WTC11 (cell line): ENCODE measurements at places on chromosomes 3 and 15.
A peak's percentile ranks its signal among the peaks of the same experiment; 100 is the strongest.

GRCh38 chr3:197736010-197736490, 654 bp downstream of the RUBCN start:
- no peak for DNase-seq

DNA sequence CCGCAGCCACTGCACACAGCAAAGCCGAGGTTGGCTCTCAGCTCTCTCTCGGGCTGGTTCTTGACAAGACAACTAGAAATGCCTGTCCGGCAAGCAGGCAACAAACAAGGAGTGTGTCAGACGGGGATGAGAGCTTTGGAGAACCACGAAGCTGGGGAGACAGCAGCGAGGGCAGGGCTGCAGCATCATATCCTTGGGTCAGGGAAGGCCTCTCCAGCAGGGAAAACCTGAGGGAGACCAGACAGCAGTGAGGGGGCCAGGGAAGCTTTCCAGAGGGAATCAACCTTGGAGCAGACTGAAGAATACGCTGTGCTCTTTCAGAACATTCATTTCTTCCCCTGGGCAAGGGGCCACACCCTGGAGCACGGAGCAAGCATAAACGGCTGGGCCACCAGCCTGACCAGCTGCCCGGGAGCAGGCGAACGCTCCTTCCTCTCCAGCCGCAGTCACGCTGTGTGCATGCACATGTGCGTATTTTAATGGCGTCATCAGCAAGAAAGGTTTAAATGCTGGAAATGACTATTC, 58.7 kb downstream of the CHSY1 start:
- no peak for DNase-seq

DNA sequence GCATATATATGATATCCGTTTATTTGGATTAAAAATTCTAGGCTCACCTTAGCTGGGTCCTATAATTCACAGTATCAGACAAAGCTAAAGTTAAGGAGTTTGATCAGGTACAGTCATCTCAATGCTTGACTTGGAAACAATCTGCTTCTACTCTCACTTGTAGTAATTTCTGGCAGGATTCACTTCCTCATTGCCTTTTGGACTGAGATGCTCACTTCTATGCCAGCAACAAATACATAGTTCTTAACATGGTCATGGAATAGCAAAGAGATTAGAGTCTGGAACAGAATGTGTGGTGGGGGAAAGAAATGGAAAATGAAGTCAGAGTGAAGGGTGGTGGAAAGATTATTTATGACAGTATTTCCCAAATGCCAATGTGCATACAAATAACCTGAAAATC, 693.6 kb downstream of the CADM2 start:
- no peak for DNase-seq

- DNase-seq: peak; percentile 61
Observed at GRCh38 chr3:141392897-141393734, 24.8 kb downstream of the ZBTB38 start.

DNA sequence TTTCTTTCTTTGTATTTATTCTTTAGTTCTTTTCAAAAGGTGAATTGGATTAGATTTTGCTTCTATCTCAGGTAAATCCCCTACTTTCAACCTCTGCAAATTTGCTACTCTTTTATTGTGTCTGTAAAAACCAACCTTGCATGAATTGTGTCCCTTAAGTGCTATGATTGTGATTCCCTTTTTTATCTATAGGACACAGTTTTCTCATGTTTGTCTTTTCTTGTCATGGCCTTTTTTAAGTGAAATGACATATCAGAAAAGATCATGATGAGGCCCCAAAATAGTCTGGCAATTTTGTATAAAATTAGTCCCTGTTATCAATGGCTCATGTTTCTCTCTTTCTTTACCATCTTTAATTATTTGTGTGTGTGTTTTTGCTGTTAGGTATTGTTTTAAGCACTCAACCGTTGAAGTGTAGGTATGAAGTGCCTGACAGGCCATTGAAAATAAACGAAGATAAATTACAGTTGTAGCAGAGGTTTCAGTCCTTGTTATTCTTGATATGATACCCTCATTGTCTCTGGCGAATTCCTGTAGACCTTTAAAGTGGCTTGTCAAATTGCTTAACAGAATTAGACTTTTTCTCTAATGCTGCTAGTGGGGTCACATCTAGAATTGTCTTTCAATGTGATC, 184.3 kb downstream of the UBE2E2 start:
- DNase-seq: no peak

GRCh38 chr3:136546720-136547119, 205.5 kb downstream of the STAG1 start:
- DNase-seq: no peak

DNA sequence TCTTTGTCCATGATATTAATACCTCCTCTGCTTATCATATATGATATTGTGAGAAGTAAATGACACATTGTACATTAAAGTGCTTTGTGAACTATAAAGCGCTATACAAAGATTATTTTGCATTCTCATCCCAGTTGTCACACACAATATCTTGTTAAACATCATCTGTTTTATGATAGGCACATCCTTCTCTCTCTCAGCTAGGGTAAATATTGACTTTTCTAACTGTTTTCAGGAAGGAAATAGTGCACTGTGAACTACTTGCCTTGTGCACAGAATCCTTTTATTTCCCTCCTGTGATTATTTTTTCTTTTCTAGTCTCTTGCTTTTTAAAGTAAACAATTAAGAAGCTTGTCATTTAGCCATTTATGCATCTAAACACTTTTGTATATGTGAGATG, 388.2 kb downstream of the LPP start:
- no peak for DNase-seq
